GM23338 (cell line): ENCODE measurements at places on chromosomes 12 and 14. TPM values are rescaled to one million over a fixed set of nuclear protein-coding genes. Genes with fewer than 3 reads are reported as not detected.

GRCh38 chr12:47024463-47024862 lies 55.0 kb upstream of the PCED1B start:
- no peaks in the 10 kb centered on the region for H3K27me3 ChIP-seq
- no peak for DNase-seq
- no peaks in the 10 kb centered on the region for H3K4me1 ChIP-seq
- no peak overlapping the region for H3K27ac ChIP-seq

DNA sequence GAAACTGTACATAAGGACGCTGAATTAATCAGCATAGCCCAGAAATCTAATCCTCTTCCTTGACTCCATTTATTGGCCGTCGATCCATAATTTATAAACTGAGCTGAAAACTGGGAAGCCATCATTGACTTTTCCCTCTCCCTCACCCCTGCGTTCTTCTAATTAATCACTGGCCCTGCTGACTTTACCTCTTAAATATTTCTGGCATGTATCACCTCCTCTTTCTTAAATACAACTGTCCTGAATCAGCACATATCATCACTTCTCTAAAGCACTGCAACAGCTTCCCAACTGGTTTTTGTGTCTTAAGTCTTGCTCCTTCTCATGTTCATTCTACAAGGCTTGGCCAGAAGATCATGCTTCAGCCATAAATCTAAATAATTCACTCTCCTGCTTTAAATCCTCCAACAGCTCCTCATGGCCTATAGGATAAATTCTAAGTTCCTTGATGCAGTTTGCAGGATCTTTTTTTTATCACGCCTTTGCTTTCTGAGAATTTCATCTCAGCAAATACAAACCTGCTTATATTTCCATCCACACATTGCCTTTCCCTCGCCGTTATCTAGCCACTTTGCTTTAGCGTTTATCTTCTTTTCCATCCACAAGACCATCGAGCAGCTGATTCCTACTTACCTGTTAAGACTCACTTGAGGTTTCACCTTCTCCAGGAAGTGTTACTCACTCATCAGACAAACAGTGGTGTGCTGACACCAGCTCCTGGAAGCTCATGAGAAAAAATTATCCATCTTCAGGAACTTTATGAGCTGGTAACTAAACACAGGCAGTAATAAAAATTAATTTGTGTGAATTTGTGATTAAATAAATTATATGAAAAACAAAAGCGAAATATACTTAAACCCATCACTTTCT lies 295.6 kb upstream of the FLRT2 start:
- H3K4me3 ChIP-seq, result no peak overlapping the region
- no peaks in the 10 kb centered on the region for H3K36me3 ChIP-seq
- DNase-seq, result no peak
- no peaks in the 10 kb centered on the region for H3K27me3 ChIP-seq

DNA sequence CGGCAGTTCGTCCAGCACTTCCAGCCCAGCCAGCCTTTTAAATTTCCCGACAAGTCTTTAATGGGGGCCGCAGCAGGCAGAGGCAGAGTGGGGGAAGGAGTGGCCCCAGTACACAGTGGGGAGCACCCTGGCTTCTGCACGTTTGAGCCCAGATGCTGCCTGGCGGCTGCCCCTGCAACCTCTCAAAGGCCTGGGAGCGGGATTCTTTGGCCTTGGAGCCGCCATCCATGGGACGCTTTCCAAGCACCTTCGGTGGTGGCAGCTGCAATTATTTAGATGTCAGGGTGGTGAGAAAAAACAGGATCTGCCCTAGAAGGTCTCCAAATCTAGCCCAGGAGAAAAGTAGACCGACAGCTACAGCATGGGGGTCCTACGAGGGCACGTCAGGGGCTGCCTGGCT lies 46.0 kb downstream of the FAM222A start:
- H3K4me3 ChIP-seq, result no peak overlapping the region
- H3K27ac ChIP-seq, result no peak overlapping the region
- H3K36me3 ChIP-seq, result no peaks in the 10 kb centered on the region
- no peaks in the 10 kb centered on the region for H3K27me3 ChIP-seq
- no peak for DNase-seq
- peaks cover 7% of the 10 kb centered on the region; the same call in 1 of the 2 replicates for H3K4me1 ChIP-seq

GRCh38 chr12:132506328-132507160 lies 16.6 kb downstream of the FBRSL1 start:
- H3K27me3 ChIP-seq, result no peaks in the 10 kb centered on the region
- DNase-seq, result no peak

DNA sequence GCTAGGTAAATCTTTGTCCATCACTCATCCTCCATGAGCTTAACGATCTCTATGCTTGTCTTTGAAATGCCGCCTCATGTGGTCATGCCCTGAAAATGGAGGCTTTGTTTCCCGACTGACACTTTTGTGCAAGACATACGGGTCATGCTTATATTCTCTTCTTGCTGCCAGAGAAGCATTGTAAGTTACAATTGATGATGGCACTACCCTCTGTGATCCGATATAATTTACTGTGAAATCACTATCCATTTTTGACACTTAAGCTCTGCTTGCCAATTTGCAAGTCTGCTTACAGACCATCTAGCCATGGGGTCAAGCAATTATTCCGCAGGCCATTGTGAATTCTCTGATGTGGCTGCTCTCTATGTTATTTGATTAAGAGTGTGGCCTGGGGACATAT lies 650.0 kb downstream of the FLRT2 start:
- no peak overlapping the region for H3K27ac ChIP-seq
- no peaks in the 10 kb centered on the region for H3K27me3 ChIP-seq
- DNase-seq, result no peak

- H3K27me3 ChIP-seq, result no peaks in the 10 kb centered on the region
- no peak overlapping the region for H3K27ac ChIP-seq
- peaks cover 38% of the 10 kb centered on the region for H3K4me1 ChIP-seq
- no peak for DNase-seq
- H3K36me3 ChIP-seq, result no peaks in the 10 kb centered on the region
Observed at GRCh38 chr12:85779768-85780167, 56.4 kb downstream of the RASSF9 start.

DNA sequence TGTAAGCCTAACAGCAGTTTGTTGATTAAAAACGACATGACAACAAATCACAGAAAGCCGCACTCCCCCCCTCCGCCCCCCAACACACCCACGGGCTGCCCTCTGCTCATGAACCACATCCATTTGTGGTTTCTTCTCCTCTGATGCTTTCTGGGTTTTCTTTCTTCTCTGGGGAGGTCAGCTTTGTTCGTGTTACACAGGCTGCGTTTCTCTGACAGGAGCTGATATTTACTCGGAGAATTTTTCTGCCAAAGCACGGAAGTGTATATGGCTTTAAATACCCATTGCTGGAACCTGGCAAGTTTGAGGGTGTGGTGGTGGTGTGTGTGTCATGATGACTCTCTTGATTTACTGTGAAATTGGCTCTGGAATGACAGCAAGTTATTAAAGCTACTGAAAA lies 883.7 kb upstream of the TMEM132C start:
- no peak overlapping the region for H3K27ac ChIP-seq
- no peaks in the 10 kb centered on the region for H3K36me3 ChIP-seq
- no peaks in the 10 kb centered on the region for H3K4me1 ChIP-seq

DNA sequence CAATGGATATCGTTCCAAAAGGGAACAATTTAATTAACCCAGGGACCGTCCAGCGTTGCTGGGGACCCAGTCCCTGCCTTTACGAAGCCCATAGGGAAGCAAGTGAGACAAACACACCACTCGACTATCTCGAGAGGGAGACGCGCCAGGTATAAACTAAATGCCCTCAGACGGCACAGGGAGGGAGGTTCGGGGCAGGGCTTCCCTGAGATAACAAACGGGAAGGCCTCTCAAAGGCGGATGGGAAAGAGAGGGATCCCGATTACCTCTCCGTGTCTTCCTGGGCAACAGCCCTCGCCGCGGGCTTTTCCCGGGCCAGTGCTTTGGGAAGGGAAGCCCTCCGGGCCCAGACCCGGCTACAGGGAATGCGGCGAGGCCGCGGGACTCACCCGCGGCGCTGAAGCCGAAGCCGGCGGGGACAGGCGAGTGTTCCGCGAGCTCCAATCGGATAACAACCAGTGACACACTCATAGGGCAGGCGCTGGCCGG lies 390 bp downstream of the BRAP start:
- DNase-seq, result no peak
- no peaks in the 10 kb centered on the region for H3K27me3 ChIP-seq
- H3K4me3 ChIP-seq, result peak overlapping the region; percentile 97
- peaks cover 22% of the 10 kb centered on the region for H3K36me3 ChIP-seq

MIP gene
- 0.29 and 0.47 TPM in 2 replicates for polyA plus RNA-seq

VRK1 gene
- polyA plus RNA-seq, result 113 and 119 TPM in 2 replicates

JAG2 gene
- polyA plus RNA-seq, result 1.9 and 2.6 TPM in 2 replicates

SLC38A4 gene
- 5.8 and 6.2 TPM in 2 replicates for polyA plus RNA-seq

RNASE7 gene
- polyA plus RNA-seq, result not detected in 2 replicates

CABP1 gene
- polyA plus RNA-seq, result 4.7 and 5.1 TPM in 2 replicates
